ENCODE measurements at places on chromosomes 12 and 14. TPM values are rescaled to one million over a fixed set of nuclear protein-coding genes. Genes with fewer than 3 reads are reported as not detected.

The ETFBKMT gene
- 2.2 TPM for total RNA-seq

The GARIN6 gene
- total RNA-seq, result not detected

The CAMKK2 gene
- 36.5 TPM for total RNA-seq

The SMCO2 gene
- 0.32 TPM for total RNA-seq

The CBLN3 gene
- total RNA-seq, result 0.94 TPM

The SIX1 gene
- total RNA-seq, result 0.59 TPM

The RNASE4 gene
- total RNA-seq, result 2.4 TPM

The LTBP2 gene
- 1.2 TPM for total RNA-seq

The TRHDE gene
- 5.5 TPM for total RNA-seq

The TAS2R14 gene
- 1.1 TPM for total RNA-seq

The C3AR1 gene
- not detected for total RNA-seq

The KLRF2 gene
- not detected for total RNA-seq

The TTC5 gene
- total RNA-seq, result 15.9 TPM

The RIN3 gene
- total RNA-seq, result 3.0 TPM

The SLC6A15 gene
- total RNA-seq, result 27.0 TPM

The ASB2 gene
- total RNA-seq, result 0.71 TPM

The PPP1R1A gene
- 13.1 TPM for total RNA-seq

Measured in WTC11 (cell line).